ENCODE measurements at places on chromosomes 1 and 21.

GRCh38 chr1:229158341-229158921 lies 112.5 kb upstream of the RAB4A start:
- peak; percentile 54 for DNase-seq

DNA sequence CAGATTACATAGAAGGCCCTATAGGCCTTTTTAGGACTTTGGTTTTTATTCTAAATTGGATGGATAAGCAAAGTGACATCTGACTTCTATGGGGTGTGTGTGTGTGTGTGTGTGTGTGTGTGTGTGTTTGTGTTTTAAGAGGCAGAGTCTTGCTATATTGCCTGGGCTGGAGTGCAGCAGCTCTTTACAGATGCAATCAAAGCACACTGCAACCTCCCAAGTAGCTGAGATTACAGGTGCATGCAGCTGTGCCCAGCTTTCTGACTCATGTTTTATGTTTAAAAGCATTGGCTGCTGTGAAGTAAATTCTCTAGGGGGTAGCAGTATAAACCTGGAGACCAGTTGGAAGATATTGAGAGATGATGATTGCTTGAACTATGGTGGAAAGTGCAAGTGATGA lies 12.4 kb upstream of the EVI5 start:
- DNase-seq: peak; percentile 15

GRCh38 chr1:190540366-190540765 lies 62.7 kb upstream of the BRINP3 start:
- DNase-seq: no peak

DNA sequence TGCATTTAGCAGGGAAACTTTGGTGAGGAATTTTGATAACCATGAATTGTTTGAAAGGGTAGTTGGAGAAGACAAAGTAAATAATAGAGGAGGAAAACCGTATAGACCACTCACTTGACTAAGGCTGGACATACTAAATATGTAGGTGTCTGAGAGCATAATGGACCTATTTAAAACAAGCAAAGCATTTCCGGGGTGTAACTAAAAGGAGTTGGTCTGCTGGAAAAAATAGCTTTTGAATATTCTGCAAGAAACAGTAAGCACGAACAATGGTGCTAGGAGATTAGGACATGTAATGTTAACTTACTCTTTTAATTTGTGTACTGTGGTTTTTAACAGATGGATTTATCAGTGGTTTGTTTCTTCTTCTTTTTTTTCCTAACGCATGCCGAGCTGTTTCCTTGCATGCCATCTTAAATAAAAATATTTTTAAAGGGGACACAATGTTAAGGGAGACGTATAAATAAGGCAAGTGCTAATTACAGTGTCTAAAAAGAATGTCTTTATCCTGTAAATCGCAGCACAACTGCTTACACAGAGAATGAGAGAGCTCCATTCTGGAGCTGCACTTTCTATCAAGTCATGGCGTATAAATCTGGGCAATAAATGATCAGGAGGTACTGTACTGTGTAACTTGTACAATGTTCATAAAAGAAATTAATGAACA lies 492.1 kb downstream of the LMO4 start:
- no peak for DNase-seq

- DNase-seq: peak; percentile 43
Measured at GRCh38 chr1:65254320-65255034, 54.9 kb upstream of the DNAJC6 start.
